ENCODE measurements at places on chromosomes 6 and 20.

- DNase-seq = no peak
Observed at GRCh38 chr6:104019075-104019753, 840.5 kb downstream of the HACE1 start.

GRCh38 chr6:73121421-73121993, 103.8 kb downstream of the KHDC1L start:
- DNase-seq = no peak

GRCh38 chr6:75524322-75524972, 30.8 kb upstream of the FILIP1 start:
- no peak for DNase-seq

- no peak for DNase-seq
Observed at GRCh38 chr20:11777387-11778205, 140.1 kb upstream of the BTBD3 start.

- DNase-seq = no peak
Observed at GRCh38 chr20:53902968-53903651, 167.3 kb downstream of the BCAS1 start.

- no peak for DNase-seq
Observed at GRCh38 chr6:45382391-45382790, 4.7 kb upstream of the SUPT3H start.

- no peak for DNase-seq
Observed at GRCh38 chr6:119523556-119523955, 174.0 kb upstream of the MAN1A1 start.

- no peak for DNase-seq
Observed at GRCh38 chr6:18692929-18693685, 306.0 kb downstream of the RNF144B start.

DNA sequence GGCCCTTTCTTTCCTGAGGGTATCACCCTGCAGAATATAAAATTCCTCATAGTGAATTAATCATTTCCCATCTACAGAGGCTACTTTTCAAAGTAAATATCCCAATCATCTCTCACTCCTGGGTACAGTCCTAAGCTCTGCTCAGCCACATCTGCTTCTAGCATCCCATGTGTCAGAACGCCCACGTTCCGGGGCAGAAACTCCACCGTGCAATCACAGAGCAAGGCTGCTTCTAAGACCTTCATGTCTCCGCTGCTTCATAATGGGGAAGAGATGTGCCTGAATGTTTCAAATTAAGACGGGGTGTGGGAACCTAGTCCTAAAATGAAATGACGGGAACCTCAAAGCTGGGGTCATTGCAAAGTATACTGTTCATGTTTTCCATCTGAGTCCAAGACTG, 208.8 kb upstream of the GMDS start:
- no peak for DNase-seq

GRCh38 chr6:169026175-169026574, 227.5 kb downstream of the THBS2 start:
- no peak for DNase-seq

DNA sequence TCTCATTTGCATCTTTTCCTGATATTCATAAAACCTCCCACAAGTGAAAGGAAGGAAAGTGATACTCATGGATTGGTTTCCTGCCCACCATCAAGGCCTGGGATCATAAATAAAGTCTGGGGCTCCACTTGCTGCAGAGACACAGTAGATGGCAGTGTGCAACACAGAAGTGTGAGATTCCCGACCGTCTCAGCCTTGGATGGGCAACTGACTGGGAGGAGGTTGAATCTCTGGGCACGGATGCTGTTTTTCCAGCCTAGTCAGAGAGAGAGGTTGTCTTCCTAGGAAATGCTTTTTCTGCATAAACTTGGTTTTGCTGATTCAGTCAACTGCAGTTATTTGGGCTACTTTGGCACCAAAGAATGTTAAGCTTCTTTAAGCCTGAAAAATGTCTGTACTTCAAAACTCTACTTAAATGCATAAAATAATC, 9.9 kb upstream of the RFPL4B start:
- DNase-seq = no peak

DNA sequence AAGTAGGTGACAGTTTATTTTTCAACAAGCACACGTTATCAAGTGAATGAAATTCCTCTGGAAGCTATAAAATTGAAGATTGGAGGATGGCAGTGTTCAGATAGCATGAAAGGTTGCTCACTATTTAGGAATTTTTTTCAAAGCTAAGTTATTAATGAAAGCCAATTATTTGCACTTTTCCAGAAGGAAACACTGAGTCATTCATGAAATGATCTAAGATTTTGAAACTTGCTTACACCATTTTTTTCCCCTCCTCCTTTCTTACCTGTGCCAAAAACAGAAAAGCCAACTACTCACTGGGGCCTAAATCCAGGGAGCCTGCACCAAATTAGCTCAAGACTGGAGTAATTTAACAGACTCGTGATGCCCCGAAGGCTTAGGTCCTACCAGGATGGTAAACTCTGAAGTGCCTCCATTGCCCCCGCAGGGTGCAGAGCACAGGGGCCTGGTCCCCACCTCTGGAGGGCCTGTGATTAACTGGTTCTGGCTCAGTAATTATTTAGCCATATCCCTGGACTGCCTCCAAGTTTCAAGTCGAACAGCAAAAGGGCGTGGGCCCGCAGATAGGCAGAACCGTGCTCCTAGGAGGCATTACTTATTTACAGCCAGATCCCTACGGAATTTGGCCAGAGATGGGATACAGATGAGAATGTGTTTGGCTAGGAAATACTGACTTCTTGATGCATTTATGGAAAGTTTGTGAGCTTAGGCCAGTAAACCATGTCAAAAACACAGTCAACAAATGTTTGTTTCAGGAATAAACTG, 28.0 kb upstream of the ZNF217 start:
- DNase-seq = peak; percentile 64

- no peak for DNase-seq
Observed at GRCh38 chr6:107230024-107230423, 114.7 kb upstream of the BEND3 start.

DNA sequence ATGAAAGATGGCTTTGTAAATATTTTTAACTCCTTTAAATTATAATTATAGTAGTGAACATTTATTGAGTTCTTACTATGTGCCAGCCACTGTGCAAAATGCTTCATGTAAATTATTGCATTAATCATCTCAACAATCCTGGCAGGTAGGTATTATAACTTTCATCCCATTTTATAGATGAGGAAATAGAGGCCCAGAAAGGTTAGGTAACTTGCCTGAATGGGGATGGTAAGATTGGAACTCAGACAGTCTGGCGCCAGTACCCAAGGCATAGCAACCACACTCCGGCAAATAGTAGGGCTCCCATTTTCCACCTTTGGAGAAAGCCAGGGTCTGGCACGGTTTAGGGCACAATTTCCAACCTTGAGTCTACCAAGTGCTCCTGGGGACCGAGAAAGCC, 129.8 kb downstream of the VEGFA start:
- no peak for DNase-seq

DNA sequence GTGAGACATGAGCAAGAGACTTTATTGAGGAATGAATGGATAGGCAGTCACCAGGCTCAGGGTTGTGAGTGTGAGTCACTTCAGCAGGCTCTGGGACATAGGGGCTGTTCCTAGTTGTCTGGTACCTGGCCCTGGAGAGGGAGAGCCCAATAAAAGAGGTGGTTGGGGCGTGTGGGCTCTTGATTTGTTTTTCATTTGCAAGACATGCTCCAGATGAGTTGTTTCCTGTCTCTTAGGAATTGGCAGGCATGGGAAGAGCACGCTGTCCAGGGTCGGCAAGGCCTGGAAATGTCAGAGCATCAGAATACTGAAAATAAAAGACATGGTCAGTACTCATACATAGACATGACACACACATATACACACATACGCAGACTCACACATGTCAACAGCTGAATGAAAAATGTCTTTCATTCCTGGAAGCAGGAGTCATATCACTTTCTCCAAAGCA, 166.3 kb upstream of the SULF2 start:
- no peak for DNase-seq

GRCh38 chr6:62978920-62979319, 232.3 kb upstream of the FKBP1C start:
- no peak for DNase-seq

- no peak for DNase-seq
Observed at GRCh38 chr6:17392978-17393891, at the start of gene CAP2. CAP2 (plus strand) TSS chr6:17393595; CDS start chr6:17421556, 27,961 bp downstream.

- no peak for DNase-seq
Observed at GRCh38 chr6:125124049-125124669, 29.4 kb upstream of the TPD52L1 start.

DNA sequence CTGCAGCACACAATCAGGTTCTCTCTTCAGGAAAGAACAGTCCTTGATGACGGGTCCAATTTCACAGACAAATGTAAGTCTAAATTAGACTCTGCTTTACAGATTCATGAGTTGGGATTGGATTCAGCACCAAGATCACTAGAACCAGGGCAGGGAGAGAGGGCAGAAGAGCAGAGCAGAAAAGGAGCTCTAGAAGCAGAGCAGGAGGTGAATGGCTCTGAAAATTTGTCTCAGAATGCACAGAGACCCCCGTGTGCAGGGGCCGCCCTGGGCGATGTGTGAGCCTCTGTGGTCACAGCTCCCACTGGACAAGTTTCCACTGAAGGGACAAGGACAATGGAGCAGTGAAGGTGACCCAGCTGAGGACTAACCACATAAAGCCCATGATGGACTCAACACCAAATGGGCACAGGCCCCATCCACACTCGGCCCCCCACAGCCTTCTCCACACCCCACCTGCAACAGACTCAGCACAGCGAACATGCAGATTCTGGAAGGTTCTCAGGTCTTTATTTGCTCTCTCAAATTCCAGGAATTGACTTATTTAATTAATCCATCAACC, 3.5 kb downstream of the HLA-B start:
- no peak for DNase-seq

GRCh38 chr20:16292226-16292880, 280.9 kb downstream of the KIF16B start:
- DNase-seq = no peak

GRCh38 chr6:56372406-56372995, 125.1 kb upstream of the COL21A1 start:
- DNase-seq = no peak

GRCh38 chr6:57275384-57275783, 42.0 kb upstream of the PRIM2 start:
- DNase-seq = no peak

GRCh38 chr6:87484491-87484890, 11.7 kb downstream of the SLC35A1 start:
- no peak for DNase-seq

DNA sequence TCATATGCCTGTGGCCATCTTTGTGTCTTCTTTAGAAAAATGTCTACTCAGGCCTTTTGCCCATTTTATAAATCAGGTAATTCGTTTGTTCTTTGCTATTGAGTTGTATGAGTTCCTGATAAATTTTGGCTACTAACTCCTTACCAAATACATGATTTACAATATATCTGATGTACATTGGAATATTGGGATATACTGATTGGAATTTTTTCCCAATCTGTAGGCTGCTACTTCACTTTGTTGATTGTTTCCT, 39.2 kb downstream of the BACH2 start:
- DNase-seq = no peak

- peak; percentile 36 for DNase-seq
Observed at GRCh38 chr6:170203212-170203611, 87.7 kb downstream of the DLL1 start.

GRCh38 chr6:159655409-159655988, 37.5 kb downstream of the SOD2 start:
- no peak for DNase-seq

- no peak for DNase-seq
Observed at GRCh38 chr6:32182555-32182981, 1.5 kb downstream of the AGER start.

DNA sequence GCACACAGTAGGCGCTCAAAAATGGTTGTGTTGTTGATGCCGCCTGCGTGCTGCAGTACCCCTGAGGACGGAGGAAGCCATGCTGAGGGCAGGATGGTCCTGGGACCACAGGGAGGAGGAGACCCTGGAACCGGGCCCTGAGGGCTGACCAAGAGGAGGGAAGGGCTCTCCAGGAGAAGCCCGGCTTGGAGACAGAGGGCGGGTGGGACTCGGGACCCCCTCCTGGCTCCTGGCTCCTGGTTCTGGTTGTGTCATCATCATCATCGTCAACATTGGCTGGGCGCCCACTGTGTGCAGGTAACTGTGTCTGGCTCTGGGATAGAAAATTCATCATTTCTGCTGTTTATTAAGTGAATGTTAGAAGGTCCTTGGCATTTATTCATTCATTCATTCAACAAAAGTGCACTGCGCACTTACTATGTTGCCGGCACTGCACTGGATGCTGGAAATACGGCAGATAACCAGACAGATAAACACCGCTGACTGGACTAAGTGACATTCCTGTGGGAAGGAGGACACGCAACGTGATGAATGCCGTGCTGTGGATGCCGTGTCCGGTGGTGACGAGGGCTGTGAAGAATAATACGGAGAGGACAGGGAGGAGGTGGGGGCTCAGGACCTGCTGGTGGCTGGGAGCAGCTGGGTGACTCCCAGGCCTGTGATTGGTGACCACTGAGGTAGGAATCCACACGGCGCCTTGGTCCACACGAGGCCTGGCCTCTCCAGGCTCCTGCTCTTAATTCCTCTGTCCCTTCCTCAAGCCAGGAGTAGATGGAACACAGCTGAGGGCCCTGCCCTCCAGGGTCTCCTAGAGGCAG, 35.3 kb downstream of the SPDEF start:
- DNase-seq = no peak

DNA sequence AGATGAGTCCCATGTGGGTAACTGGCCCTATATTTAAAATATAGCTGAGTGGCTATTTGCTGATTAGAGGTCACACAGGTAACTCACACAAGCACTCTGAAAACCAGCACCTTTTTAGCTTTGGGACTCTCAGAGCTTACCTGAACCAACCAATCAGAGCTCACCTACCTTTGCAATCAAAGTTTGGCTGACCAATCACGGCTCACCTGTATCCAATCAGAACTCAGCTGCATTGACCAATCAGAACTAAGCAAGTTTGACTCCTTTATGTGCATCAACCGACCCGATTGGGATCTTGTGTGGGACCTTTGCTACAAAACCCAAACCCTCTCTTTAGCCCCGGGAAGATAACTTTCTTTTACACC, 106.8 kb upstream of the NXT1 start:
- no peak for DNase-seq

DNA sequence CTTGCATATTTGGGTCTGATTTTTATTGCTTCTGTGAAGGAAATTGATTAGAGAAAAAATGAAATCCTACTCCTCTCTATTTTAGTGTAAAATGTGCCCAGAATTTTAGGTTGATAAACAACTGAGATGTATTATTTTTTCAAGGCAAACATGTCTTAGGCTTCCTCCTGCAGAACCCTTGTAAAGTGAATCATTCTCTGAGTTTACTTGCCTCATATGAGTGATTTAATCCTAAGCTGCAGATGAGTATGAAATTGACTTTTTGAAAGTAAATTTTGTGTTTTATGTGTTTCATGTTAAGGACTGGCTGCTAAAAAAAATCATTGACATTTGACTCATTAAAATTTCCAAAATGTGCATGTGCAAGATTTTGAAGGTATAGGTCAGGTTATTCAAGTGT, 138.5 kb upstream of the PHACTR1 start:
- no peak for DNase-seq

- no peak for DNase-seq
Observed at GRCh38 chr6:53639520-53639919, 26.0 kb downstream of the KLHL31 start.

GRCh38 chr20:420721-421574, 12.8 kb downstream of the RBCK1 start:
- peak; percentile 59 for DNase-seq

- no peak for DNase-seq
Observed at GRCh38 chr6:10745116-10745515, 2.5 kb upstream of the TMEM14B start.

- DNase-seq = peak; percentile 80
Observed at GRCh38 chr6:32664827-32665362, 1.6 kb downstream of the HLA-DQB1 start.

Measured in activated effector memory CD4-positive, alpha-beta T cell treated with anti-CD3 and anti-CD28 coated beads, Interleukin-2, amount 50 U/mL, for 16 hours (primary cell).